Mammary epithelial cell (primary cell): ENCODE measurements at places on chromosomes 3 and 15. TPM values are rescaled to one million over a fixed set of nuclear protein-coding genes. Genes with fewer than 3 reads are reported as not detected.

CPB1 gene
- not detected in 2 replicates for total RNA-seq

PP2D1 gene
- total RNA-seq, result not detected

IQCH gene
- 8.8 TPM for total RNA-seq

ATP10A gene
- not detected in 2 replicates for total RNA-seq
